ENCODE measurements at places on chromosomes 5 and 9.

- peak; percentile 66 for DNase-seq
Observed at GRCh38 chr5:6359555-6360322, 18.6 kb downstream of the MED10 start.

DNA sequence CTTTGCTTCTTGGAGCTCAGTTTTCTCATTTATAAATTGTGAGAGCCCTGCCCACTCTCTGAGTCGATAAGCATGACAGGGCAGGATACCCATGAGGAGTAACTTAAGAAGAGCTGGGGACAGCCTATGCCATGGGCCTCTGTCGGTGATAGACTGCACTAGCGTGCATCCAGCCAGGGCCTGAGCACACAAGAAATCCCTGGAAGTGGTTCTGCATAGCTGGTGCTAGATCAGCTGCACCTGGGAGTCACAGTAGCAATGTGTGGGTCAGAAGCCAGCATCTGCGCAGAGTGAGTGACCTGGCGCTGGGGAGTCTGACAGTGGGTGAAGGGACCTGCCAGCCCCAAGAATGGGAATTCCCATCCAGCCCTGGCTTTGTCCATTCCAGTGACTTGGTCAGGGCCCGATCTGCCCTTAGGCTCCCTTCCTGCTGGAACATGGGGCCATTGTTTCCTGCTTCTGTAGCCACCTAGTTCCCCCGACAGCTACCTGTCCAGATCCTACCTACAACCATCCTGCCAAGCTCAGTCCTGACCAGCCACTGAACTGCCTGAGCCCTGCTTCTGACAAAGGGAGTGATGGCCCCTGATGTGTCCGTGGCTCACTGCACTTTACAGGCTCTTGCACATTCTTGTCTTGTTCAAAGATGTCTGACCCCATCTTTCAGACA, 35.9 kb upstream of the NANS start:
- no peak for DNase-seq

GRCh38 chr9:89802781-89803355, 198.1 kb downstream of the GADD45G start:
- DNase-seq, result no peak

DNA sequence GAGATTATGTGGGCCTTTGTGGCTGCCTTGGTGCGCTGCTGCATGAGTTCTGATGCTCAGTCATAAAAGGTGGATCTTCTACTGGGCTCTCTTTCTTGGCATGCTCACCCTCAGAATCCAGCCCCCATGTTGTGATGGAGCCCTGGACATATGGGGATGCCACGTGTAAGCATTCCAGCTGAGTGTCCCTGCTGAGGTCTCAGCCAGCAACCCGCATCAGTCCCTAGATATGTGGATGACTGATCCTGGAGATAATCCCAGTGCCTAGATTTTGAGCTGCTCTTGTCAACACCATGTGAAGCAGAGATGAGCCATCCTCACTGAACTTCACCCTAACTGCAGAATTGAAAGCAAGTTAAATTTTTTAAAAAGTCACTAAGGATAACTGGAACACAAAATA, 390.1 kb downstream of the DMRT2 start:
- no peak for DNase-seq

GRCh38 chr9:124869466-124869985, 7.6 kb downstream of the ARPC5L start:
- no peak for DNase-seq

GRCh38 chr9:97319395-97319794, 11.9 kb downstream of the CCDC180 start:
- DNase-seq, result no peak

DNA sequence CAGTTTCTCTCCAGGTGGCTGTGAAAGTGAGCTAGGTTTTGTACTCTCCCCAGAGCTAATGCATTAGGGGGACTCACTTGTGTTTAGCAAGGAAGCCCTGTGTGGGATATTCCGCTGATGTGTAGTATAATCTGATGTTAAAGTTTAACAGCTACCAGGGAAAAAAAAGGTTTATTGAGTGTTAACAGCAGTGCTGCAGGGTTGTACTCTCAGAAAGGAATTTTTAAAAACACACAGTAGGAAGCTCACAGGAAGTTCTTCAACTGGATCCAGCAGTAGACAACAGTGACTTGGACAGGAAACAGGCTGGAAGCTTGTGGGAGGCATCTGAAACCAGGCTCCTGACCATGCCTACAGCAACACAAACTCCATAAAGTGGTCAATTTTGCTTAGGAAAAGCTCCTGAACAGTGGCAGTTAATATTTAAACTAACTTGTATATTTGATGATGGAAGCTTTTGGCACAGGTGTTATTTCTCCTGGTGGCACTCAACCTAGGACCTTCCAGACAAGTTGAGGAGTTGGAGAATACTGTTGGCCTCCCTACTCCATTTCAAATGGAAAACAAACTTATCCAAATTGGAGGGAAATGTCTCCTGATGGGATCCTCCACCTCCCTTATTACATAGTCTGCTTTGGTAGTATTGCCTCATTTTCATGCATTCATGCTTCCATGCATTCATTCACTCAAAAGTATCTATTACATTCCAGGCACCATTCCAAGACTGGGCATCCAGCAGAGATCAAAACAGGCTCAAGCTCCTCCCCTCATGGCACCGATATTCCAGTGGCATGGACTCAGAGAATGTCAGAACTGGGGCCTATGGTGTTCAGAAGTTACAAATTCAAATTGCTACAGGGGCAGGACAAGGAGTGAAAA, 54.7 kb downstream of the FOXD1 start:
- no peak for DNase-seq

DNA sequence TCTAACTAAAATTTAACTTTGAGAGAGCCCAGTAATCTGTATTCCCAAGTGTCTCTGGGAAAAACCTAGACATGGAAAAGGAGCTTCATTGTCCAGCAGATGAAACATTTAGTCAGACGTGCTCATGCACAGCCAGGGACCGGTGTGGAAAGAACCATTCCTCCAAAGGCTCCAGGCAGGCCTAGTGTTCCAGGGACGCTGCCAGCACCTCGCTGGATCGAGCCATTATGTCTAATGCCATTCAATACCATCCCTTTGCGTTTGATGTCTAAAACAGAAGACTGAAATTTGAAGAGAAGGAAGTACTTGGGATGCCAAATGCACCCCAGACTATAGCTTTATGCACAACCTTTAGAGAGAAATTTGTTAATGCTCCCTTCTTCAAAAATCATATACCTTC, 1.4 kb upstream of the CHSY3 start:
- no peak for DNase-seq

DNA sequence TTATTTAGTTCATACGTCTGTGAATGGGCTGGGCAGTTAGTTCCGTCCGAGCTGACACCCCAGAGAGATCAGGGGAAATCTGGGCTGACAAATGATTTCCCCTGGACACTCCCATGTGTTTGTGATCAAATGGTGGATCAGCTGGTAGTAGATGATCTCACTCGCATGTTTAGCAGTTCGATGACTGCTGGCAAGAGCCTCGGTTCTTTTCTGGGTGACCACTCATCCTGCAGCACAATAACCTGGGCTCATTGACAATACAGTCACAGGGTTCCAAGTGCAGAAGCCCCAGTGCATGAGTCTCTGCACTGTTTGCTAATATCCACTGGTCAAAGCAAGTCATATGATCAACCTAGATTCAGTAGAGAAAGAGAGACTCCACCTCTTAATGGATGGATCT, 155.9 kb downstream of the NR2F1-AS1 start:
- no peak for DNase-seq

DNA sequence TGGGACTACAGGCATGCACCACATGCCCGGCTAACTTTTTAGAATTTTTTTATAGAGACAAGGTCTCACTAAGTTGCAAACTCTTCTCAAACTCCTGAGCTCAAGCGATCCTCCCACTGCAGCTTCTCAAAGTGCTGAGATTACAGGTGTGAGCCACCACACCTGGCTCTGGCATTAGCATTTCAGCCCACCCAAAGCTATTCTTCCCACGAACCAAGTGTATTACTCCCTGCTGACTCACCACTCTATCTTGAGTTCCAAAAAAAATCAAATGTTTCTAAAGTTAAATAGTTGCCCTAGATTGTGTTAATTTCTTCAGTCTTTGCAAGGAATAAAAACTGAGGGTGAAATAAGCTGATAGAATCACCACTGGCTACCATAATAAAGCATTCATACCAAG, 205.5 kb downstream of the ARRDC3 start:
- no peak for DNase-seq

- DNase-seq, result no peak
Observed at GRCh38 chr5:75964008-75964407, 119.2 kb upstream of the SV2C start.

GRCh38 chr5:404666-405241, 38.2 kb upstream of the EXOC3 start:
- no peak for DNase-seq

- peak; percentile 25 for DNase-seq
Observed at GRCh38 chr9:68747043-68747533, 42.0 kb downstream of the PIP5K1B start.

DNA sequence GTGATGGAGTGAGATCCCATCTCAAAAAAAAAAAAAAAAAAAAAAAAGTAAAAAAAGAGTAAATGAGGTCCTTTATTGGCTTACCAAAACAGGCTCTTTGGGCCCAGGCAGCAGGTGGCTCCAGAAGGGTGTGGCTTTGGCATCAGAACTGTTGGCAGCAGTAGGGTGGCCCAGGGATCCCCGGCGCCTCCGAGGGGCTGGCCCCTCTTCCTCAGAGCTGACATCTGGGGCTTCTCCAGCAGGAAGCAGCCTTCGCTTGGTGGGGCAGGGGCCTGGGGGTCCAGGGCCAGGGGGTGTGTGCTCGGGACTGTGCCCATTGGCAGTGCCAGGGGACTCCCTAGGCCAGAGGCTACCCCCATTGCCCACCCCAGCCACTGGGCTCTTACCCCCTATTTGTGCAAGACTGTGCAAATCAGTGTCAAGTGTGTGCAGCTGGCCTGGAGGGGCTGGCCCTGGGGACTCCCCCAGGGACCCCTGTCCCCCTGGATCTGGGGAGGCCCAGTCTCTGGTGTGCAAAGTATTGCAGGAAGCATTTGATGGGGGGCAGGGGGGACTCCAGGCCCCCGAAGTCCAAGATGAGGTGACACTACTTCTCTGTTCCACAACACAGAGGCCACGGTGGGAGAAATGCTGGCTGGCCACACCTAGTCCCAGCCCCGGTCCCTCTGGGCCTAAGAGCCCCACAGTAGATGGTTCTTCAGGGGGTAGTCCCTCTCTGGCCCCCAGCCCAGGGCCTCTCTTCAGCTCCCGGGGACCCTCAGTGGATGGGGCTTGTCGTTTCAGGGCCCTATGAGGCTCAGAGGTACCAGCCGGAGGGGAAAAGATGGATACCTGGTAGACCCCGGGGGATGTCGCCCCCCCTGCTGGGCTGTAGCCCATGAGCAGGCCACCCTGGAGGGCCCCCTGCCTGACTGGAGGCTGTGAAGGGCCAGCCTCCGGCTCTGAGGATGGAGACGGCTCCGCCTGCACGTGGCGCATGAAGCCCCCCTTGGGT, 4.7 kb upstream of the STOML2 start:
- no peak for DNase-seq

- no peak for DNase-seq
Observed at GRCh38 chr5:126808521-126808988, 31.6 kb downstream of the LMNB1 start.

- peak; percentile 91 for DNase-seq
Observed at GRCh38 chr5:181181650-181182565, 23.1 kb downstream of the TRIM7 start.

DNA sequence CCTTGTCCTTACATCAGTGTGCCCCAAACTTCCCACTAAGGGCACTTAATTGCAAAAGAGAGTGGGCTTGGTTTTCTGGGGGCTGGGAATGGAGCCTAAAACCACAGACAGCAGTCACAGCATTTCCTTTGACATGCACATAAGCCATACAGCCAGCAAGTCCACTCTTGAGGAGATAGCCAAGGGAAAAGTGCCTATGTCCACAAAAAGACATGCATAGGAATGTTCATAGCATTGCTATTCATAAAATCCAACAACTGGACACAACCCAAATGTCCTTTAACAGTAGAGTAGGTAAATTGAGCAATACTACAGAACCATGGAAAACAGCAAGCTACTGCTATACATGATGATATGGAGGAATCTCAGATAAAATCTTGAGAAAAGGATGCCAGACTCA, 11.7 kb upstream of the FAT2 start:
- DNase-seq, result no peak

- no peak for DNase-seq
Observed at GRCh38 chr5:5755888-5756287, 333.4 kb downstream of the ICE1 start.

DNA sequence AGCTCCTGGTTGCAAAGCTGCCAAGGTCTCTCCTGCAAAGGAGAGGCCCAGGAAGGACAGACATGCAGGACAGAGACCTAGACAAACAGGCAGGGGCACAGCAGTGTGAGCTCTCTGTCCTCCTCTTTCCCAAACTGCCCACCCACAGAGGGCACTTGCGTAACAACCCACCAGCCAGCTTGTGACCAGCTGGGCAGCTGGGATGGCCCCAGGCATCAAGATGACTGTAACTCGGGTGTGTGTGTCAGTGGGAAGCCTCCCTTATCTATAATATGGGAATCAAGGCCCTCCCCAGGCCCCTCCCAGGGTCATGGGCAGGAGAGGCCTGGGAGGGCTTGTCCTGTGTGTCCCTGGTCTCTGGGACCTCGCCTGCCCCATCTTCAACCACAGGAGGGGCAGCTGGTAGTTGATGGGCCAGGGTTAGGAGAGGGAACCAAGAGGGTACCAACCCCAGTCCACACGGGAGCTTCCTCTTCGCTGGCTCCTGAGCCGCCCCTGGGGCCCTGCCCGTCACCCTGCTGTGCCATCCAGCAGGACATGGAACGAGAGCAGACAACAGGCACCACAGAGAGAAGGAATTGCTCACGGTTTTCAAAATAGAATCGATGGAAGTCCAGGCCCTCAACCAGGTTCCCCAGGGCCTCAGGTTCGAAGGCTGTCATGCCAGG, 37.9 kb downstream of the SLC6A7 start:
- DNase-seq, result peak; percentile 15

Measured in mesendoderm (in vitro differentiated cells).